Naive thymus-derived CD8-positive, alpha-beta T cell (primary cell): ENCODE measurements at places on chromosomes 6 and 20. TPM values are rescaled to one million over a fixed set of nuclear protein-coding genes. Genes with fewer than 3 reads are reported as not detected.

Gene SEC23B
- polyA plus RNA-seq = 31.9 TPM

Gene MUC22
- polyA plus RNA-seq = not detected

Gene ERMARD
- 12.4 TPM for polyA plus RNA-seq

Gene IL17F
- 0.34 TPM for polyA plus RNA-seq

Gene IMPG1
- not detected for polyA plus RNA-seq

Gene MMP24OS
- polyA plus RNA-seq = 7.6 TPM

Gene MCHR2
- polyA plus RNA-seq = not detected

Gene FOXA2
- polyA plus RNA-seq = not detected

Gene BICRAL
- 6.3 TPM for polyA plus RNA-seq

Gene SYNDIG1
- polyA plus RNA-seq = not detected

Gene HLA-A
- polyA plus RNA-seq = 4,021 TPM

Gene WRNIP1
- 33.1 TPM for polyA plus RNA-seq

Gene AGER
- polyA plus RNA-seq = 1.9 TPM

Gene LBP
- not detected for polyA plus RNA-seq

Gene POU5F1
- polyA plus RNA-seq = not detected

Gene RBM24
- not detected for polyA plus RNA-seq

Gene MACROD2
- not detected for polyA plus RNA-seq

Gene ID4
- polyA plus RNA-seq = not detected

Gene COL21A1
- not detected for polyA plus RNA-seq

Gene TAF8
- 28.6 TPM for polyA plus RNA-seq

Gene SLC17A3
- 0.35 TPM for polyA plus RNA-seq

Gene LINC00237
- polyA plus RNA-seq = not detected

Gene COL9A1
- polyA plus RNA-seq = not detected

Gene ELOVL4
- polyA plus RNA-seq = 1.5 TPM
